Activated CD4-positive, alpha-beta T cell treated with anti-CD3 and anti-CD28 coated beads for 36 hours (primary cell): ENCODE measurements at places on chromosomes 5 and 9.

DNA sequence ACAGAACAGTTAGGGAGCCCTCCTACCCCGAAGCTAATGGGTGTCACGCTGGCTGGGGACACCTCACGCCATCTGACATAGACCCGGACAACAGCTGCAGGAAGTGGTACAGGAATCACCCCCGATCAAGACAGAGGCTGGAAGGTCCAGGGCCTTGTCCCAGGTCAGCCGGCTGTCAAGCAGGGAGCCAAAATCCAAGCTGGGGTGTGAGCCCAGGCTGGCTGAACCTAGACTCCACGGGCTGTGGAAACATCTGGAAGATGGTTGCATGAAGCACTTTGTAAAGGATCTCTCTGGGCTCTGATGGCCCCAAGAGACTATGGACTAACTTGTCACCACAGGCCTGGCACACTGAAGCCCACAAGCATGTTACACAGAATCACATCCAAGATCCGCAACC, 68.9 kb upstream of the STXBP1 start:
- no peak overlapping the region for H3K27ac ChIP-seq
- H3K36me3 ChIP-seq = no peaks in the 10 kb centered on the region

- H3K4me3 ChIP-seq = no peak overlapping the region
- no peak overlapping the region for H3K27ac ChIP-seq
- DNase-seq = no peak
- no peaks in the 10 kb centered on the region for H3K36me3 ChIP-seq
- no peaks in the 10 kb centered on the region for H3K27me3 ChIP-seq
- H3K4me1 ChIP-seq = no peaks in the 10 kb centered on the region
These were observed 533.3 kb downstream of the LRRC70 start for GRCh38 chr5:63111891-63112290.

DNA sequence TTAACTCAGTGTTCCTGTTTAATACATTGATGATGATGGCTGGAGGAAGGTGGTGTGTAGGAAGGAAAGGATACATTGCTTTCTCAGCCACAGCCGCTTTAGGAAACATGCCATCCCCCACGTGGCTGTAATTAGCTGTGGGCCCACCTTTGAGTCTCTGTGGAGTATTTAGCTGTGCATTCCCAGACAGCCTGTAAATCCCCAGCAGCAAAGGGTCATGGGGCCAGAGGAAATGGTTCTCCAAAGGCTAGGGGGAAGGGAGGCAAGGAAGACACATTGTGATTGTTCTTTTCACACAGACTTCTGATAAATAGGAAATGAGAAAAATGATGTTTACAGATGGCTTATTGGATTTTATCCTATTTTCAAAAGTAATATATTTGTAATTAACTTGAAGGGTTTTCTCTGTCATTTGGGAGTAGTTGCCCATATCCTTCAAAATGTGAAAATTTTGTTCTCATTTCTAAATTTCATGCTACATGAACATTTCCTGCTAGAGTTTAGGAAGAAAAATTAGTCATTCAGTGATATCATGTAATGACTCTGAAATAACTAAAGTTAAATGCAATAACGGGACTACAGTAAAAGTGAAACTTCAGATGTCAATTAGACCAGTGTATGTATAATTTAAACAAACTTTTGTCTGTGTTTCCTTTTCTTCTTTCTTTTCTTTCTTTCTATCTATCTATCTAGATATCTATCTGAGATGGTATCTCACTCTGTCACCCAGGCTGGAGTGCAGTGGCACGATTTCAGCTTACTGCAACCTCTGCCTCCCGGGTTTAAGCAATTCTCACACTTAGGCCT, 24.3 kb upstream of the F2R start:
- H3K36me3 ChIP-seq = peaks cover 42% of the 10 kb centered on the region
- H3K27ac ChIP-seq = peak overlapping the region; percentile 63
- H3K27me3 ChIP-seq = no peaks in the 10 kb centered on the region
- H3K4me3 ChIP-seq = peak overlapping the region; percentile 28
- no peak for DNase-seq

DNA sequence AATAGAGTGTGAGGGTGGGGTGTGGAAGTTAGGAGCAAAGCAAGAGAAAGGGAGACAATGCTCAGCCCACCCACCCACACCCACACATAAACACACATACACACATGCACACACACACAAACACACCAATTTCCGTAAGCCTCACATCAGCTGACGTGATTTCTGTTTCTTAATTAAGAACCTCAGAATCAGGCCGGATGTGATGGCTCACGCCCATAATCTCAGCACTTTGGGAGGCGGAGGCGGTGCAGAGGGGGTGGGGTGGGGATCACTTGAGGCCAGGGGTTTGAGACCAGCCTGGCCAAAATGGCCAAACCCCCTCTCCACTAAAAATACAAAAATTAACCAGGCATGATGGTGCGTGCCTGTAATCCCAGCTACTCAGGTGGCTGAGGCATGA, 26.4 kb upstream of the PIK3R1 start:
- no peaks in the 10 kb centered on the region for H3K36me3 ChIP-seq
- H3K27me3 ChIP-seq = no peaks in the 10 kb centered on the region
- H3K27ac ChIP-seq = no peak overlapping the region
- no peak for DNase-seq
- H3K4me1 ChIP-seq = no peaks in the 10 kb centered on the region

DNA sequence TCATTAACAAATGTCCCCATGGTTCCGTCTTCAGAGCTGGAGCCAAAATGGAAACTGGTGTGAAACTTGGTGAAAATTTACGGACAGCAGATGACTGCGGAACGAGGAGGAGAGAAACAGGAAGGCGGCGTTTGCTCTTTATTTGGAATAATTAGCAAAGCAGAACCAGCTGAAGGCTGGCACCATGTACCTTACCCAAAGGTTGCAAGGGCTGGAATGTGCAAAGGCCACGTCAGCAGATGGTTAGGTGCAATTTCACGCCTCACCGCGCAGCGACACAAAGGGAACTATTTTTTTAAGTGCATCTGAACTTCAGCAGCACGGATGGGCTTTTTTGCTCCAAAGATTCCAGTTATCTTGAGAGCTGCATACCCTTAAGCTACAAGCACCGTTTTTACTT, 127.4 kb downstream of the COL23A1 start:
- no peaks in the 10 kb centered on the region for H3K4me1 ChIP-seq
- no peak for DNase-seq
- H3K27ac ChIP-seq = no peak overlapping the region
- no peaks in the 10 kb centered on the region for H3K36me3 ChIP-seq
- no peak overlapping the region for H3K4me3 ChIP-seq

GRCh38 chr9:89372979-89373378, 54.7 kb downstream of the SECISBP2 start:
- peaks cover 16% of the 10 kb centered on the region for H3K36me3 ChIP-seq
- no peaks in the 10 kb centered on the region for H3K27me3 ChIP-seq
- DNase-seq = no peak
- H3K4me1 ChIP-seq = peaks cover 15% of the 10 kb centered on the region
- H3K4me3 ChIP-seq = no peak overlapping the region

GRCh38 chr5:34695275-34696027, 39.3 kb downstream of the RAI14 start:
- no peak for DNase-seq
- H3K4me3 ChIP-seq = no peak overlapping the region
- H3K27ac ChIP-seq = no peak overlapping the region
- H3K27me3 ChIP-seq = no peaks in the 10 kb centered on the region

DNA sequence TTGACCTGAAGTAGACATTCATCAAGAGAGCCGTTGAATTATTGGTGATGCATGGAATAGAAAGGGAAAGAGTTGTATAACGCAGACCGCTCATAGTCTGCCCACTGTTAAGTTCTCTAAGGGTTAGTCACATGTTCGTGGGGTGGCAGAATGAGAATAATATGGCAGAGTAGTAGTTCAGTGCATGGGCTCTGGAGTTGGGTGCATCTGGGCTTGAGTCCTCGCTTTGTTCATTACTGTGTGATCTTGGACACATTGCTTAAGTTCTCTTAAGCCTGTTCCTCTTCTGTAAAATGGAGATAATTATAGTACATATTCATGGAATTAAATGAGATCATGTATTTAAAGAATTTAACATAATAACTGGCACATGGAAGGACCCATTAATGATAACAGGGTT, 23.6 kb downstream of the TNPO1 start:
- no peaks in the 10 kb centered on the region for H3K36me3 ChIP-seq
- H3K27me3 ChIP-seq = no peaks in the 10 kb centered on the region

- DNase-seq = peak; percentile 78
- H3K36me3 ChIP-seq = no peaks in the 10 kb centered on the region
- H3K4me1 ChIP-seq = no peaks in the 10 kb centered on the region
- no peak overlapping the region for H3K27ac ChIP-seq
These were observed 118.8 kb downstream of the WNK2 start for GRCh38 chr9:93302586-93303257.

DNA sequence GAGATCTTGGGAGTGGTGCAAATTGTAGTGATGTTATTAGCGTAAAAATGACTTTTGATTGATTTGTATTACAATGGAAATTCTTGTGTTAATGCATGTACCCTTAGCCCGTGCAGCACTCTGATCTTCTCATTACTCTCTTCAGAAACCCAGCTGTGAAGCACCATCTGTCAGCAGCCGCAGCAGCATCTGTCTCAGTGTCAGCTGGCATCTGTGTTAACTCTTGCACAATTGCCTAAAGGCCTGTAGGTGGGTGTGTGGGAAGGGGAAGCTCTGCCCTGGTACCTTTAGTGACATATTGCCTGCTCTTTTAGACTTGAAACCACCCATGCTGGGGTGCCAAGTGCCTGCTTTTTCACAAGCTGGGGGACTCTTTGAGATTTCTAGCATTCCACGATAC, 101.3 kb downstream of the FBXL7 start:
- H3K4me3 ChIP-seq = no peak overlapping the region
- no peaks in the 10 kb centered on the region for H3K27me3 ChIP-seq
- DNase-seq = no peak
- no peak overlapping the region for H3K27ac ChIP-seq
- no peaks in the 10 kb centered on the region for H3K4me1 ChIP-seq
